DMS79 (cell line): ENCODE measurements at places on chromosomes 2 and 18.

DNA sequence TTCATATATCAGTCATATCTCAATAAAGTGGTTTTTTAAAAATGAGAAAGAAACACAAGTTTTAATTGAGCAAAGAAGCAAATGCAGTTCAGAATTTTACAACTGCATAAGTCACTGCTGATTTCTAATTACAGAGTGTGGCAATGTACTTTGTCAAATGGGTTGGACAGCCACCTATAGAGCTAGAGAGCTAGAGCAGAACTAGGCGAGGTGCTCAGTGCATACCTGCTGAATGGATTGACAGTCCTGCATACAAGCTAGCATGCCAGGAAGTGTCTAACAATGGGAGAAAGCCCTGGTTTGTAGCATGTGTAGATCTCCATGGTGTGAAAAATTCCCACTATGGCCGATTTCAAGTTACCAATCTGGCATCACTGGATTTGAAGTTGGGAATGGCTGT is 106.3 kb upstream of the CDCA7 start:
- DNase-seq = no peak

- DNase-seq = no peak
These were observed 30.9 kb downstream of the METTL21A start for GRCh38 chr2:207594264-207594663.

GRCh38 chr2:216554286-216554685 is 55.6 kb downstream of the RPL37A start:
- no peak for DNase-seq

GRCh38 chr2:69013840-69014821 is 1.2 kb downstream of the ANTXR1 start:
- no peak for DNase-seq

- DNase-seq = no peak
These were observed 100.4 kb upstream of the CD226 start for GRCh38 chr18:70047931-70048603.

DNA sequence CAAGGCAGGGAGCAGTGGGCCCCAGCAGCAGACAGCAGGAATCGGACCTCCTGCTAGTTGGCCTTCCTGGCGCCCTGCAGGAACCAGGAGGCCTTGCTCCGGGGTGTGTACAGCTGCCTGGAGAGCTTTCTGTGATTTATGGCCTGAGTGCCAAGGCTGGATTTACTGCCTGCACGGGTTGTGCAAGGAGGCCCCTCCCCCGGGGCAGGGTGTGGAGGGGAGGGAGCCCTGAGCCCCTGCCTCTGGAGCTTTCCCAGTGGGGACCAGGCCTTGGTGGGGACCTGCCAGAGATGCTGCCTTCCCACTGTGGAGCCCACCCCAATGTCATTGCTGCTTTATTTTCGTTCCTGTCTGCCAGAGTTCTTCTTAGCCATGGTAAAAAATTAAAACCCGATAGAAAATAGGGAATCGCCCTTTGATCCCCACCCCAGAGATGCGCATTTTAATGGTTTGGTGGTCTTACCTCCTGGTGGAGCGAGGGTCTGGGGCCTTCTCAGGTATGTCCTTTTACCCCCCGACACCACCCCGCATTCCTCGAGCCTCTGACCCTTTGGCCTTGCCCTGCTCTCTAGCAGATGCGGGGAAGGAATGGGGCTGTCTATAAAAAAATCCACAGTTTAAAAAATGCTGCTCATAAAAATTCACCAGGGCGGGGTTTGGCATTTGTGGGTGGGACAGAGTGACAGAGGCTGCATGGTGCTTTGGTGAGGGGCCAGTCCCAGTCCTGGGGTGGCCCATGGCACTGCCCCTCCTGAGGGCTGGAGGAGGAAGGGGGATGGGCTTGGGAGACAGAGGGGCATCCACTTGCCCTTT is 6.9 kb upstream of the RALB start:
- DNase-seq = peak; percentile 57

- DNase-seq = no peak
These were observed 81.4 kb upstream of the PKDCC start for GRCh38 chr2:41966431-41966893.
